ENCODE measurements at places on chromosomes 6 and 20.

DNA sequence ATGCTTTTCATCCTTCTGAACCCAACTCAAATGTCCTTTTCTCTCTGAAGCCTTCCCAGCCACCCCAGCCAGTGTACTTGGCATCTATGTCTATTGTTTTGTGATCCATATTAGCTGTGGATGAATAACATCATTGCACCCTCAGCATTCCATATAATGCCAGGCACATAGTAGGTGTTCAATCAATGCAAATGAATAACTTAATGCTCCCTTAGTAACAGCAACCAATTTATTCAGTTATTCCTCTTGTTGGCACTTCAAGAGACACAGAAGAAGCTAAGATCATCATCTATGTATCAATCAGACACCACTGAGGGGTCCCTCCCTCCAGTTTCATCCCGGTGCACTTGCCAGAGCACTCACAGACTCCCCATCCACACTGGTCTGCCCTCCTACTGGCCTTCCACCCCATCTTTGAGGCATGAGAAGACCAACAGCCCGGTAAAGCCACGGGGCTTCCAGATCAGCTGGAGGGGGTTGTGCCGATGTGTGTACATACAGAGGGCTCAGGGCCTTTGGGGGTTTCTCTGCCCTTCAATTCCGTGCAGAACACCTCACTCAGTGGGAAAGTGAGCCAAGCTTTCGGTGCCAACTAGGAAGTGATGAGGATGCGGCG, 2.4 kb upstream of the TAF8 start:
- DNase-seq = no peak

DNA sequence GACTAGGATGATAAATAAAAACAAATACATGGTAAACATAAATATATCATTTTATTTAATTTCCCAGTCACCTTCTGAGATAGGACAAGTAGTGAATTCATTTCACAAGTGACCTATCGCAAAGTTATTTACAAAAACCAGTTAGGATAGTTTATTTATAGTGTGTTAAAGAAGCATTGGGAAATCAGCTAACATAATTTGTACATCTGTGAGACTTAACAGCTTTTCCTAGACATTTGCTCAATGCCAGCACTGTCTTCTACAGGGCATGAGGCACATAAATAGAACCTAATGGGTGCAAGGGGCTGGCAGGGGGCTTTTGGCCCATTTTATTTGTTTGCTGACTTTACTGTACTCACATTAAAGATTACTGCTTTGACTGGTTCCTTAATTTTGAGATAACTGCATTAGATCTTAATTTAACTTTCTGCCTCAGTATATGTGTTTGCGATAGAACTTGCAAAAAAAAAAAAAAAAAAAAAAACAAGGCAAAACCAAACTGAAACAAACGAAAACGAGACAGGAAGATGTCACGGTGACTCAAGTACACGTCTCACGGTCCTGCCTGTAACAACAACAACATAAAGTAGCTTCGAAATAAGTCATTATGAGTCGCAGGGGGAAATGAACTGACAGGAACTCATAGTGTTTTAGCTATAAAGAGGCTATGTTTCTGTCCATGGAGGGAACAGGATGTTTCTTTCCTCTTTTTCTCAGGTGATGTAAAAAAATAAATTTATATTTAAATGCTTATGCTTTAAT, 133.7 kb upstream of the GMDS start:
- no peak for DNase-seq

DNA sequence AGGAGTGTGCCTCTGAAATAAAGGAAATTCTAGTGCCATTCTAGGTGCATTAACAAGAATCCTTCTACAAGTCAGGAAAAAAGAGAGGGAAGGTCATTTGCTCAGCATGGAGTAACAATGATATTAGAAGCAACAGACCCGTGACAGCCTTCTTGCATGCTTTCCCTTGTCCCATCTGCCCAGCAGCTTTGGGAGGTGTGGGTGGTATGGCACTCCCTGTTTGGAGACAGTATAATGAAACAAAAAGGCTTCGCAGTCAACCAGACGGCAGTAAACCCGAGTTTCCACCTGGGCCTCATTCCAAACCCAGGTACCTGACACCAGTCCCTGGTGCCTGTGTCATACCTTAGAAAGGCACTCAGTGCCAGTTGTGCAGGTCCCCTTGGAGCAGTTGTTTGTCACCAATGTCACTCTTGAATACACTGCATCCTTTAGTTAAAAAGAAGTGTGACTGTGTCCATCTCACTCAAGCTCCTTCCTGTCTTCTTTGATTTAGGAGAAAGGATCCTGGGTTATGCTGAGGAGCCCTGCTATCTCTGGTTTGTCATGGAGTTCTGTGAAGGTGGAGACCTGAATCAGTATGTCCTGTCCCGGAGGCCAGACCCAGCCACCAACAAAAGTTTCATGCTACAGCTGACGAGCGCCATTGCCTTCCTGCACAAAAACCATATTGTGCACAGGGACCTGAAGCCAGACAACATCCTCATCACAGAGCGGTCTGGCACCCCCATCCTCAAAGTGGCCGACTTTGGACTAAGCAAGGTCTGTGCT, 14.7 kb downstream of the STK35 start:
- no peak for DNase-seq

- DNase-seq = no peak
Observed at GRCh38 chr6:52360601-52361413, 1.1 kb upstream of the PAQR8 start.

DNA sequence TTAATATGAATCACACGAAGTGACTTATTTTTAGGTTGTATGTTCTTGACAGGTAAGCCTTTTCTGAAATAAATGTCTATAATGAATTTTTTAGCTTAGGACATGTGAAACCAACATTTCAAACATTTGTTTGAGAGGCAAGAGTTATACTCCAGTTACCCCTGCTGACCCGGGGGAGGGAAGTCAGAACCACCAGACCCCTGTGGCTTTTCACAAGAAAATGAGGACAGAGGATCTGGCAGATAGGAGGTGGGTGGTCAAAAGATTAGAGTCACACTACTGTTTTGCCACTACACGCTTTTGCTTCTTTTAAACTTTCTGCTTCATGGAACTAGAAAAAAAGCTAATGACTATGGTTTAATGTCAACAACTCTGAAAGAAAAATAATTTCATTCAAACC, 27.5 kb upstream of the ADGRF4 start:
- no peak for DNase-seq

GRCh38 chr20:54048891-54049545, 21.4 kb downstream of the BCAS1 start:
- no peak for DNase-seq

DNA sequence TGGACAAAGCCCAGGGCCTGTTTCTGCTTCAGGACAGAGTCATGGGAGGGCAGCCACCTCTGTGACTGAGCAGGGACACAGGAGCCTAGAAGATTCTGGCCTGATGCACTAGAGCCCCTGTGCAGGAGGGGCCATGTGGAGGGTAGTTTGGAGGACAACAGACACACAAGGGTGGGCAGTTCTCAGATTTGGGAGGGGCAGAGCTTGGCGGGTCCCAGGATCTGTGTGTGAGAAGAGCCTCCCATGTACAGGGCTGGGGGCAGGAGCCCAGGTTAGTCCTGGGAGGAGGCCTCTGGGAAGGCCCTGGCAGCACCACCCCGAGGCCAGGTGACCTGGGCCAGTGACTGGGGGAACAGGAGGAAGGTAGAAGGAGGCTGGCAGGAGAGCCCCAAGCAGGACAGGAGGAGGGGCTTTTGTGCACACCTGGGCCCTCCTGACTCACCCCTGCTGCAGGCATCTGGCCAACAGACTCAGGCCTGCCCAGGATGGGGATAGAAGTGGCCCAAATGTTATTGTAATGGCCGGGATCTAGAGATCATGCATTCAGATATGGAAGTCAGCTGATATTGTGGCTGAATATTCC, 1.4 kb upstream of the ULBP3 start:
- DNase-seq = no peak

DNA sequence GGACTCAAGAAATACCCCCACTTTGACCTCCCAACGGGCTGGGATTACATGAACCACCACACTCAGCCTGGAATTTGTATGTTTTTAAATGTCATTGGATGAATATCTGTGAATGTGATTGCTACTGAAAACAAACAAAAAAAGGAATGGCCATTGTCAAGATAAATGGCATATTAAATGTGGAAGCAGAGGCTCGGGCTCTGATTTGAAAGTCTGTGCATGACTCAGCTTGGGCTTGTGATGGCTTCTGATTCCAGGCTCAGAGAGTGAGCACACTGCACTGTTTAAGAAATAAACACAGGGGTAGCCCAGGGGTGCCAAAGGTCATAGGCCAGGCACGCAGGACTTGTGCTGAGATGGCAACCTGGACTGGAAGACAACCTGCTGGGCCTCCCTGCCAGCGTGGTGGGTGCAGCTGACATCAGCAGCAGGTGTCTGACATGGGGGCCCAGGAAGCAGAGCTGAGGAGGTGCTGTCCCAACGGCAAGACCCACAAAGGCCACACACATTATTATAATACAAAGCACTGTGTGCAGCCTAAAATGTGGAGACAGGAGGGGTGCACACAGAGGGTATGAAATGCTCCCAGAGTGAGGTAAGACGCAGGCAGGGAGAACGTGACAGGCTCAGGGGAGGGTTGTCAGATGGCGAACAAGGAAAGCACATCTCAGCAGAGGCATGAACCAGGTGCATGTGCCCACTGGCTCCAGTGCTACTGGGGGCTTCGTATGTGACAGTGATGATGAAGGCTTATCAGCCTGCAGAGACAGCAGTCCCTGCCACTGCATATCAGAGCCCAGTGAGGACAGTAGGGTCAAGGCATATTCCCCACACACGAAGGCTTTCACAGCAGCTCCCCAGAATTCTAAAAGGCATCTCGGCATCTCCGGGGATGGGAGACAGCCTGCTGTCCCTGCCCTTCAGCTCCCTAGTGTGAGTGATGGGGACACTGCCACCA, 169.4 kb downstream of the SYNDIG1 start:
- DNase-seq = no peak

- DNase-seq = no peak
Observed at GRCh38 chr6:39381550-39382140, 59.1 kb upstream of the KCNK16 start.

DNA sequence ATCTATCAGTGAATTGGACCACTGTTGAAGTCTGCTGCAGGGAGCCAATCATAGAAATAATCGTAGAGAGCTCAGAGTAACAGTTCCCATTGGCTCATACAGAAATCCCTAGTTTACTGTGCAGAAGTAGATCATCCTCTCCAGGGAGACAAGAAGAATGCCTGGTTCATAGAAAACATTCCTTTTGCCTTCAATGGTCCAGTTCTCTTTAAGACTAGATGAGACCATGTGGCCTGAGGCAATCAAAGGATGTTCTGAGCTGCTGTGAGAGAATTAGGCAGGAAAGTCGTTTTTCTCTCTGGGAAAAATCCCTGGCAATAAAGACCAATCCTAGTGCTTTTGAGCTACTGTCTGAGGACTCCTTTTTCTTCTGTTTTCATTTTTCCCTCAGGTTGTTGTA, 208.4 kb downstream of the CENPW start:
- DNase-seq = no peak

DNA sequence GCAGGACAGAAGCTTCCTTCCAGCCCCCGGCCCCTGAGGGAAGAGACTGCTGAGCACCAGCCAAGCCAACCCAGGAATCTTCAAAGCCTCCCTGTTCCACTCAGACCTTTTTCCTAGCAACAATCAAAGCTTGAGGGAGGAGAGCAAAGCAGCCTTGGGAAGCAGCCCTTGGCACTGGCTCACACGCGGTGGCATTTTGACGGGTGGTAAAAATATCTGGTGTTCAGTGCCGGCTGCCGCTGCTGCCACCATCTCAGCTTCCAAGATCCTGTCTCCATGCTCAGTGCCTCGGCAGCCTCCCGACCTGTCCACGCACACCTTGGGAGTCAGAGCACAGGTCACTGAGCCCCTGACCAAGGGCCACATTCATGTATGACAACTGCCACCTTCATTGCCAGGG, 170.1 kb downstream of the LRFN2 start:
- no peak for DNase-seq
